ENCODE measurements at places on chromosomes 12 and 14. TPM values are rescaled to one million over a fixed set of nuclear protein-coding genes. Genes with fewer than 3 reads are reported as not detected.

Gene HOXC10
- total RNA-seq, result 6.2 TPM

Gene VAMP1
- 7.4 TPM for total RNA-seq

Gene SLC25A3
- total RNA-seq, result 593 TPM

Gene AVPR1A
- total RNA-seq, result not detected
